Stimulated activated CD4-positive, alpha-beta T cell treated with anti-CD3 and anti-CD28 coated beads, Interleukin-12 subunit alpha, Interleukin-12 subunit beta, amount 100 ng/mL, for 48 hours (primary cell): ENCODE measurements at places on chromosomes 6 and 20.

DNA sequence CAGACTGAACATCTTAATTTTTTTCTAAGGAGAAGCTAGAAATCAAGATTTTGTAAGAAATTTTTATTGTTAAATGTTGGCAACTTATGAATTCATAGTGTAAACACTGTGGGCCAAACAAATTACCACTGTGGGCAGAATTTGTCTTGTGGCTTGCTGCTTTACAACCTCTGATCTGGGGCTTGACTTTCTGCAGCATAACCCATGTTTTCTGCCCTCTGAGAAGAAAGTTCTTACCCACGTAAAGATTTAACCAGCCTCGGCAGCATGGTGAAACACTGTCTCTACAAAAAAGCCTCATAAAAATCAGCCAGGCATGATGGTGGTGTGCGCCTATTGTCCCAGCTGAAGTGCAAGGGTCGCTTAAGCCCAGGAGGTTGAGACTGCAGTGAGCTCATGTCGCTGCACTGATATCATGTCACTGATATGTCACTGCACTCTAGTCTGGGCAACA lies 12.9 kb downstream of the ITCH start:
- no peak for DNase-seq

DNA sequence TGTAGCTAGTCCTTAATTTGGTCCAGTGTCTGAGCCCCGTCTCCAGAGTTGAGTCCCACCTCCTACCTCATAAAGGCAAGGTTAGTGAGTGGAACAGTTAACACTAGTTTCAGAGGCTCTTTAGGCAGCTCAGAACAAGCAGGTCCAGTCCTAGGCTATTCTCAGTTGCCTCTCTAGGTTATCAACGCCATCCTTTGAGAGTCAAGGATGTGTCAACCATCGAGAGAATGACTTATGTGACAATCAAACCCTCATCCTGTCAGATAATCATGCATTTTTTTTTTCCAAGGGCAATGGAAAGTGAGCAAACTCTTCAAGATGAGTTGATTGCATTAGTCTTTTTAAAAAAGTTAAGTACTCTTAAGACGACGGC lies 64.0 kb upstream of the TXNDC5 start:
- no peak for DNase-seq

DNA sequence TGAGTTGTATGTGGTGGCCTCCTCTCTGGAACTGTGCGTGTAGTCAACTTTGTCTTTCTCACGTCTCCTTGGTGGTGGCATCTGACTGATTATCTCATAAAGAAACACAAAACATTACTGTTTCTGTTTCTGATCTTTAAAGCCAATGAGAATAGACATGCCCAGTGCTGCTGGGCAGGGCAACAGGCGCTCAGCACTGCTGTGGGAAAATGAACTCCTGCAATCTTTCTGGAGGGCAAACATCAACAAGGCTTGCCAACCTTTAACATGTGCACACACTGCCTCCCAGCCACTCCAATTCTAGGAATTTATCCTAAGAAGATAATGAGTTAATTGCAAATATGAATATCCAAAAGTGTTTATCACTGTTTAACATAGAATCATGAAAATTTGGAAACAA lies 106.3 kb upstream of the CD93 start:
- no peak for DNase-seq

- no peak for DNase-seq
Measured at GRCh38 chr6:48068278-48069251, 42.4 kb downstream of the PTCHD4 start.

- DNase-seq, result no peak
Measured at GRCh38 chr6:145743332-145743731, 8.0 kb upstream of the EPM2A start.

- no peak for DNase-seq
Measured at GRCh38 chr6:36985417-36985807, 584 bp downstream of the MTCH1 start.

DNA sequence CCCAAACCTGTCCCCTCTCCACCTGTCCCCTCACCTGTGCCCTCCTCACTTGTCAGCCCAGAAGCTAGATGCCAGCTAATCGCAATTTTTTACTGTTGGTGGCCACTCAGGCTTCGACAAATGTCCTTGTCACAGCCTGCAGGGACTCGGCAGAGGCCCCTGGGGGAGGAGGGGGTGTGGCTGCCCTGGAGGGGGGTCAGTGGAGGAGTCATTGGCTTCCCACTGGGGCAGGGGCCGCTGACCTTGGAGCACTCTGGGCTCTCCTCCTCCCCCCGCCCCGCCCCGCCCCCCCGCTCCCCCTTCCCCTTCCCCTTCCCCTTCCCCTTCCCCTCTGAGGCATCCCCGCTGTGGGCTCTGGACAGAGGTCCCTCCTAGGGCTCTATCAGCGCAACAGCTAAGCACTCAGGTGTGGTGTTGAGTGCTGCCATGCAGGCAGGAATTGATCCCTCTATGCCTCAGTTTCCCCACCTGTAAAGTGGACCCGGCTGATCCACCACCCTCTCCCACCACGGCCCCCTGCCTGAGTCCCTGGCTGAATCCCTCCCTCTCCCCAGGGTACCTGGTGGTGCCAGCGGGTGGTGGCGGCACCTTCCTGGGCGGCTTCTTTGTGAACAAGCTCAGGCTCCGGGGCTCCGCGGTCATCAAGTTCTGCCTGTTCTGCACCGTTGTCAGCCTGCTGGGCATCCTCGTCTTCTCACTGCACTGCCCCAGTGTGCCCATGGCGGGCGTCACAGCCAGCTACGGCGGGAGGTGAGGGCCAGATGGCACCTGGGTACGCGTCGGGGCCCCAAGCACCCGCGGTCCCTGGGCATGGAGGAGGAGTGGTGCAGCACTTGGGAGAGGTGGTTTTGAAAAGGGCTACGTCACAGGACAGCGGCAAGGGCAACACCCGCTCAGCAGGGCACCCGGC lies 23.8 kb downstream of the SLCO4A1 start:
- DNase-seq, result no peak

- DNase-seq, result no peak
Measured at GRCh38 chr6:158376631-158377081, 64.4 kb downstream of the TULP4 start.

DNA sequence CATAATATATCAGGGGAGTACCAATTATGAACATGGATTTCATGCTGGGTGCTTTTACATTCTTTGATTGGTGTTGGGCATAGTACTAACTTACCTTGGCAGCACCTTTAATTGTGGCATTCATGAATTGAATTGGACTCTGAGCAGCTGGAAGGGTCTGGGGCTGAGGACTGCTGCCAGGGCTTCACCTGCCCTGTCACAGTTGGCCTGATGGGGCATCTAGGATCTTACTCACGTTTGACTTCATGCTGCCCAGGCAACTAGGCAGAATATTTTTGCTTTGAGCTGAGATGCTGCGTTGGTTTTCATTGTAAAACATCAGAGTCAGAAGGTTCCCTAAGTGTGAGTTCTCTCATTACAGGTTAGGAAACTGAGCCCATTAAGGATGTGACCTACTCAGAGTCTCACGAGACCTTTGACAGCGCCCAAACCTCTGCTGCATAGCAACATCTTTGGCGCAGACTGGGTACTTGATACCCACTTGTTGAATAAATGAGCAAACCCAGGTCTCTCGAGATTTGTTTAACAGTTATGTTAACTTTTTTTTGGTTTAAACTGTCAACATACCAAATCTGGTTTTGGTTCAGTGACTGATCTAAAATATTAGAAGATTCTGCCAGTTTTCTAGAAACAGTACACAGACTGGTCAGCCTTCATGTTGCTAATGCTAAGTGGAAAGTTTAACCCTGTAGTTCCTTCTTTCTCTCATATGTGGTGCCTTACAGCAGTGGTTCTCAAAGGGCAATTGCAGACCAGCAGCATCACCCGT lies 104.9 kb downstream of the TCP11 start:
- DNase-seq, result no peak

DNA sequence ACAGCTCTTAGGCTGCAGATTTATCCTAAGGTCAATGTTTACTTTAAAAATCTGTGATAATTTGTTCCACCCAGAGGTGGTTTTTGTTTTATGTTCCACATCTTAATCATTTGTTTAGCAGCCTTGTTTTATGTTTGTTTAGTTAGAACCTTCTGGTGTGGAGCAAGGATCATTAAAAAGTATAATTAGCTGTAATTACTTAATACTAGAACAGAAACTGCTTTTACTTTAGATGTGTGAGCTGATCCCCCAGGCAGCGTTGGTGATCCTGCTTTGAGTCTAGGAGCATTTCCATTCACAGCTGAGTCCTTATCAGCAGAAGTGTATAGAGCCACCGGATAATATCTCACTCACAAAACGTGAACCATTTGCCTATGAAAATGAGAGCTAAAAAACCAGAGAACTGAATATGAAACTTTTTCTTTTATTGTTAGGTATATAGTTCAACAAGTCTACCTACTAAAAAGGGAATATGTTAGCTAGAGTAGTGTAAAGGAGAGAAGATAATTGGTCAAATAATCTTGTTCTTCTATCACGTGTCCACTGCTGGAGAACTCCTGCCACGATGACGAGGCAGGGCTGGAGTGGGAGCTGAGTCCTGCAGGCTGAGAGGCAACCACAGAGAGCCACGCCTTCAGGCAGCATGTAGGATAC lies 78.5 kb downstream of the TRMT11 start:
- no peak for DNase-seq

GRCh38 chr20:8271727-8272126 lies 139.7 kb downstream of the PLCB1 start:
- DNase-seq, result no peak

DNA sequence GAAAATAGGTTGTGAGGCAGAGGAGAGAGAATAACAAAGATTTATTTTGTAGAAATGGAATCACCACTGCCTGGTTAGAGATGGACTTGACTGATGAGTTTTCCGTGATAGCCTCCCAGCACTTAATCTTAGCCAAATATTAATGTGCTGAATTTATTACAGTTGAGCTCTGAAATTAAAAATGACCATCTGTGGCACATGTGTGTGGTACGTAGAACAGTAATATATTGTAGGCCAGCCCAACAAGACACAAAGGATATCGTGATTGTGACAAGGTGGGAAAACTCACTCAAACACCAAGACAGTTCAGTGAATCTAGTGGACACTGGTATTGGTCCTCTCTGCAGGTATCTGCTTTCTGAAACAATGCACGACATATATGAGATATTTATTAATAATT lies 119.4 kb downstream of the HAO1 start:
- DNase-seq, result no peak

GRCh38 chr6:166693880-166694279 lies 66.8 kb upstream of the RPS6KA2 start:
- no peak for DNase-seq

DNA sequence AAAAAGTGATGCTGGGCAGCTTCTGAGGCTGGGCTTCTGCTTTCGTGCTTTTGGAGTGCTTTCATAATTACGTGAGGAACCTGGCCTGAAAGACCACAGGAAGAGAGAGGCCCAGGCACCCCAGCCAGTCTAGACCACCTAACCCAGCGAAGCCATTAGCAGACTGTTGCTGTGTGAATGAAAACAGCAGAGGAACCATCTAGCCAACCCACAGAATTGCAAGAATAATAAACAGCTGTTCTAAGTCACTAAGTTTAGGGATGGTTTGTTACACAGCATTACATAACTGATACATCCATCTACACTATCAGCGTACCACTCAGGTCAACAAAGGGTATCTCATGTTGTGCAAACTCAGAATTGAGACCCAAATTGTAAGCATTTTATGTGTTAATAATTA lies 34.5 kb downstream of the FGD2 start:
- no peak for DNase-seq

GRCh38 chr6:124780623-124781022 lies 181.6 kb upstream of the RNF217 start:
- DNase-seq, result no peak

GRCh38 chr6:8131265-8131897 lies 29.0 kb upstream of the EEF1E1 start:
- DNase-seq, result peak; percentile 27
